Breast epithelium (tissue), 4 donors: ENCODE measurements at places on chromosomes 3 and 15.

DNA sequence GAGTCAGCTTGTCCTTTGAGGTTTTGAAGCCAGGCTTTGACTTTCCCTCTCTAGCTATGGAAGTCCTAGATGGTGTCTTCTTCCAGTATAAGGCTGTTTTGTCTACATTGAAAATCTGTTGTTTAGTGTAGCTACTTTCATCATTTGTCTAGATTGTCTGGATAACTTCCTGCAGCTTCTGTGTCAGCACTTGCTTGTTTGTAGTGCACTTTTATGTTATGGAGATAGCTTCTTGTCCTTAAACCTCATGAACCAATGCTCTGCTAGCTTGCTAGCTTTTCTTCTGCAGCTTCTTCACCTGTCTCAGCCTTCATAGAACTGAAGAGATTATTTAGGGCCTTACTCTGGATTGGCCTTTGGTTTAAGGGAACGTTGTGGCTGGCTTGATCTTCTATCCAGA is 43.8 kb downstream of the AKAP13 start:
- DNase-seq: no peak

DNA sequence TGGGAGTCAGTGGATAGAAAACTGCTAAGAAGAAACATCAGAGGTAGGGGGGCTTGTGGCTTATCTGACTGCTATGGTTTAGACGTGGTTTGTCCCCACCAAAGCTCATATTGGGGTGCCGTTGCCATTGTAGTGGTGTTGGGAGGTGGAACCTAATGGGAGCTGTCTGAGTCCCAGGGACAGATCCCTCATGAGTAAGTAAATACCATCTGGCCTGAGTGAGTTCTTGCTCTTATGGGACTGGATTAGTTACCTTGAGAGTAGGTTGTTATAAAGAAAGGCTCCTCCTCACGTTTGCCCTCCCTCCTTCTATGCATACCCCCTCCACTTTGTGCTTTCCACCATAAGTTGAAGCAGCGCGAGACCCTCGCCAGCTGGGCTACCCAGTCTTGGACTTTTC is 53.4 kb upstream of the VILL start:
- DNase-seq: no peak

- no peak for DNase-seq
Measured at GRCh38 chr3:189537135-189537534, 94.1 kb upstream of the TP63 start.

DNA sequence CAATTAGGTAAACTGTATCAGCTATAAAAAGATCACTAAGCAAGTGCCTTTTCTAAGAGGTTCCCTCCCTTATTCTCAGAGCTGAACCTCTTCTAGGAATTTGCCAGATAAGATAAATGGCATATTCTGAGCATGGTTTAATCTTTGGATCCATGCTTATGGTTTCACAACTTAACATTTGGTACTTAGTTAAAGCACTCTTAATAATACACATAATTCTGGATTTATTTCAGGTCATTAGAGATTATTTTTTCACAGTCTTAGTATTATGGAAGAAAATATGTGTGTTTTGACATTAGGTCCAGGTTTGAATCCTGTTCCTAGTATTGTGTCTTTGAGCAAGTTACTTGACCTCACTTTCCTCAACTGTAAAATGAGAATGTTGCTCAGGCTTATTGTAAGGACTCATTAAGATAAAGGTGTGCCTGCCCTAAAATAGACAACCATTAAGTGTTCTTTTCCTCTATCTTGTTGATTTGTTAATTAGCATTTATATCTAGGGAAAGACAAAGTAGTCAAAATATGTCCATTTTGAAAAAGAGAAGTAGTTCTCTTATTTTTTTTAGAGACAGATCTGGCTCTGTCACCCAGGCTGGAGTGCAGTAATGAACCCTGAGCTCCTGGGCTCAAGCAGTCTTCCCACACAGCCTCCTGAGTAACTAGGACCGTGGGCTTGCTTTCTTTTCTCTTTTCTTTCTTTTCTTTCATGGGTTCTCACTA is 43.4 kb downstream of the TSC22D2 start:
- DNase-seq: no peak

GRCh38 chr15:85692873-85693272 is 101.9 kb downstream of the KLHL25 start:
- no peak for DNase-seq

DNA sequence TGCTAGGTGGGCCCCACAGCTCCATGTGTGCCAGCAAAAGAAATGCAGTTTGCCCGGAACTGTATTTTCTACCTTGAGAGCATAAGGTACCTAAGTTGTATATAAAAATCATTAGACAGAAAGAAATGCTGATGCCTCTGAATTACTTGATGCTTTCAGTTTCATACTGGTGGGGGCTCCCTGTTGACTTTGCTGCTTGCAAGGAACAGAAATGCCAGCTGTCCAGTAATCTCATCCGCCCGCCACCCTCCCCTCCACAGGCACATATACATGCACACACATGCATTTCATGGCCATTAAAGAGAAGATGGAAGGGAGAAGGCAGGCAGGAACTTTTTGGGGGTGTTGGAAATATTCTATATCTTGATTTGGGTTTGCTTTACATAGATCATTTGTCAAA is 38.4 kb downstream of the LIMD1 start:
- no peak for DNase-seq

DNA sequence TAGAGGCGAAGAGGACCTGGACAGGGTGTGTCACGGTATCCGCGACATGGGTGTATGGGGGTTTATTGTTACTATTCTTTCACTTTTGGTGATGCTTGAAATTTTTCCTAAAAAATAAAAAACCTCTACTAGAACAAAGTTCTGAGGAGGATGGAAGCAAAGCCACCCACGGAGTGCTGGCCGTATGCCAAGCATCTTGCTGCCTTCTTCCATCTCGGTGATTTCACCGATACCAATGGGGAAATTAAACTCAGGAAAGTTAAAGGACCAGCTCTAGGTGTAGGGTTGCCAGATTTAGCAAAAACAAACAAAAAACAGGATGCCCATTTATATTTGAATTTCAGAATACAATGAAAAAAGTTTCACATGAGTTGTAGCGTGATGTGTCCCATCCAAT is 33.9 kb downstream of the SMAD6 start:
- no peak for DNase-seq

DNA sequence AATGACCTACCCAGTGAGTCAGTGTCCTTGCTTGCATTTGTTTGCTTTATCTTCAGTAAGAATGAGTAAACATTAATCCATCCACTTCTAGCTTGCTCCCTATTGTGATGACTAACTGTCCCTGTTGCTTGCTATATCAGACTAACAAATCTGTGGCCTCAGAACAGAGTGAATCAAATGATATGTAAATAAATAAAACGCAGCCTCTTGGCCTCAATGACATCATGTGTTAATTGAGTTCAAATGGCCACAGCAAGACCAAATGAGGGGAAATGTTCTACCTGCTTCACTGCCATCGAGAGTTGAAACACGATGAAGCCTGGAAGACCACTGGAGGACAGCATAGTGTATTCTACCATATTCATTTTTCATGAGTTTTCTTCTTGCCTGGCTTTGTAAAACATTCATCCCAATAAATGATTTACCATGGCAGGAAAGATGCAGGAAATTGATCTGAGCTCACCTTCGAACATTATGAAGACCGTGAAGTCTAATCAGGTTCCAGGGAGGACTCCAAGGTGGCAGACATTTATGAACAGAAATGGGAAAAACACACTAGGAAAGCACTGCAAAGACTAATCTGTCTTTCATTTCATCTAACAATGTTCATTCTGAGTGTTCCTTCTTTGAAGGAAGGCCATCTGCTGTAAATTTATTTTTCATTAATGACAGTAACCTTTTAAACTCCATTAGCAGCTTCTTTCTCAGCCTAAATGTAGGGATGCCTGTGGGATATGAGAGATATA is 1144.5 kb downstream of the TUSC7 start:
- DNase-seq: no peak

DNA sequence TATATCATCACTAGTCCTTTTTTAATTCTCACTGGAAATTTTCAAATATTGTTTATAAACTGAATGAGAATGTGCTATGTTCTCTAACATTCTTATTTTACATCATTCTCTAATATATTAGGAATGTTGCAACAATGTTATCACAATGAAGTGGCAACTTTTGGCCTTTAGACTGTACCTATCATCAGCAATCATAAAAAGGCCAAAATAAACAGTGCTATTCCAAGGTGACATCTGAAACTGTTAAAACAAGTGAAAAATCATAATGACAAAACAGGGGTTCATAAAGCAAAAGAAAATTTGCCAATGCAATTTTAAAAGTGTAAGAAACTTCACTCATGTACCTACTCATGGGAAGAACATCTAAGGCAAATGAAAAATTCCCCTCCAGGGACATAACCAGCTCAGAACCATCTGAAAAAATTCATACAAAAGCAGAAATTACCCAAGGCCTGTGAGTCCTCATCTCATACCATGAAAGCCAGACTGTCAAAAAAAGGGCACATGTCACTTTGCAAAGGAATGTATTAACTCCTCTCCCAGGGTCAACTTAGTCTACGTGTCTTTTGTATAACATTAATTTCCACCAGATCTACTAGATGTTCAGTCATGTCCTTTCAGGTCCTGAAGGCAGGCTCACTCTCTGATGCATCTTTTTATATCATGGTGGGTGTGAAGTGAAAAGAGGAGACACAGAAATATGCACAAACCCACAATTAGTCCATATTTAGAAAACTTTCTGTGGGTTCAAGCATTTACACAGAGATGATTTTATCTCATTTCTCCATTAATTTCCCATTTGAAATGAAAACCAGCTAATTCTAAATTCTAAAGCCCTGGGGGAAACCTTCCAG is 211.9 kb downstream of the CBLB start:
- DNase-seq: no peak

DNA sequence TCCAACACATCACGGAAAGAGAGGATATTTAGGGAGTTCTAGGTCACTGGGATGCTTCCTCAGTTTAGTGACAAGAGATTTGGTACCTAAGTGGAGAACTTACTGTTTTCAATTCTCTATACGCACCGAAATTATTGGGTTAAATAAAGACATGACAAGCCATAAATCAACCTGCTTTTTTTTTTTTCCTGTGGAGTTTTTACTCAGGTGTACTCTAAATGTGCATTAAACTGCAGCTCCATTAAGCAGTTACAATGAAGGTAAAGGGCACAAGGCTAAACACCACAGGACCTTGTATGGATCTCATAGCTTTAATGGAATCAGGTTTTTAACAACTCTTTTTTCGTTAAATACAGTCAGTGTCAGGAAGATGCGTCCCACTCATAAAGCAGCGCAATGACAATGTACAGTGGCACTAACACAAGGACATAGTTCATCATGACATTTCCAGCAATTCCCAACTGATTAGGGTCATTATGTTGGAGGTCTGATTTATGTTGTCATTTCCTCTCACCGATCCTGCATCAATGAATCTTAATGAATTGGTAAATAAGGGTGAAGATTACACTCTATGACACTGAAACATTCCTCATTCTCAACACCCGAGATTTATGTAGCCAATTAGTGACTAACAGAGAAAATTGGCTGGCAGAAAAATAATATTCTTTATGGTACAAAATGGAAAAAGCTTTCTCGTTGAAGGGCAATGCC is 355.2 kb downstream of the FOXP1 start:
- no peak for DNase-seq

- peak; percentile 29 for DNase-seq
Measured at GRCh38 chr3:149771652-149772271, 19.5 kb upstream of the COMMD2 start.

GRCh38 chr3:141313093-141313683 is 55.1 kb upstream of the ZBTB38 start:
- DNase-seq: no peak

DNA sequence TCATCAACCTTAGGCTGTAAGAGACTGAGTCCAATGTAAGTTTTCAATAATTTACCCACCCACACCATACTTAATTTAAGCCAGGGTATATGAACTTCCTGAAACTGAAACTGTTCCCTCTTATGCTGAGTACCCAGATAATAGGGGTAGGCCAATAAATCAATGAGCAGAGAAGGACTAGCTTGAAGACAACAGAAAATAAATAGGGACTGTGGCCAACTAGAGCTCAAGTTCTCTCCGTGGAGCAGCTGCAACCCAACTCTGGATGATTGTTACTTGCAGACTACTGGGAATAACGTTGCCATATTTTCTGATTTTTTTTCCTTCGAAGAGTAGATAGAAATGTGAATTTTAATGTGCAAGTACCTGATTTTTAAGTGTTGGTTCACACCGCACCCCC is 128.0 kb downstream of the ATG7 start:
- no peak for DNase-seq

DNA sequence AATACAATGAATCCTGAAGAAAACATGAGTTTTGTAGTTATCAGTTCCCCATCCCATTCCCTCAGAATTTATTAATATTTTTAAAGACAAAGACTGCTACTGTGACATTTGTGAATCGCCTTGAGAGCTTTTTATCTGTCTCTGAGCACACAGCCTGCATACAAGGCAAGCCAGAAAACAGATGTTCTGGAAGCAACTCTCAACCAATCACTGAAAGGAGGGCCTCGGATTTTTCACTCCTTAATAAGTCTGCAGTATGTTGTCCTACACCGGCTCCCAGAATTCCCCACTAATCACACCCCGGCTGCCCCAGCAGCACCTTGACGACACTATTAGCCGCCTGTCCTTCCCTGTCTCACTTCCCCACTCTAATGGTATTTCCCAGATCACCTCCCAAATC is 138.5 kb downstream of the ZNF621 start:
- no peak for DNase-seq

- DNase-seq: no peak
Measured at GRCh38 chr3:33134026-33134625, 20.3 kb downstream of the CRTAP start.

DNA sequence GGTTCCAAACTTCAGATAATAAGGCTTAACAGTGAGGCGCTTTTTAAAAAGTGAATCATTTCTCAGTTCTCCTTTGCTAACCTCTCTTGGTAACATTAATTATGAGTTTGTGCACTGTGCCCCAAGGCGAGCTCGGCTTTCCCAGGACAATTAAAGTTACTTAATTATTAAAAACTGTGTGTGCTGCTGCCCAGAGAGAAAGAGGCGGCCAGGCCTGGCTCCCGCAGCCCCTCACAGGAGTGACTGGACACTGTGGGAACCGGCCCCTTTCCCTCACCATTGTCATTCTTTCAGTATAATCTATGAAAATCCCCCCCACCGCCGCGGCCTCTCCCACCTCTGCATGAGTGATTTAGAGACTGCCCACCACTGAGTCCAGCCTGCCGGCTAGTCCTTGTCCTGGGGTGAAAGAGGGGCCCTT is 43.1 kb upstream of the HES1 start:
- peak; percentile 48 for DNase-seq

GRCh38 chr3:80533553-80533952 is 765.8 kb upstream of the ROBO1 start:
- DNase-seq: no peak

DNA sequence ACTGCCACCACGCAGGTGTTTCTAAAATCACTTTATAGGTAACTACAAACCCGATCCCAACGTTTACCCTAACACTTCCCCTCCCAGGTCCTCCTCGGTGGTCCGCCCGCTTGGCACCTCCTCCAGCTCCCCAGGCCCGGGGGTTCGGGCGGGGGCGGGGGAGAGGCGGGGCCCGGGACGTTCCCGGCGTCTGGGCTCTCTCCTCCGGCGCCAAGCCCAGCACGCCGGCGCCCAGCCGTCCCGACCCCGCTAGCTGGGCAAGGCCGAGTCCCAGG is 562 bp downstream of the CGGBP1 start:
- no peak for DNase-seq
